ENCODE measurements at places on chromosomes 7 and 10.

- DNase-seq: no peak
These were observed 65.8 kb downstream of the INHBA start for GRCh38 chr7:41637049-41637448.

DNA sequence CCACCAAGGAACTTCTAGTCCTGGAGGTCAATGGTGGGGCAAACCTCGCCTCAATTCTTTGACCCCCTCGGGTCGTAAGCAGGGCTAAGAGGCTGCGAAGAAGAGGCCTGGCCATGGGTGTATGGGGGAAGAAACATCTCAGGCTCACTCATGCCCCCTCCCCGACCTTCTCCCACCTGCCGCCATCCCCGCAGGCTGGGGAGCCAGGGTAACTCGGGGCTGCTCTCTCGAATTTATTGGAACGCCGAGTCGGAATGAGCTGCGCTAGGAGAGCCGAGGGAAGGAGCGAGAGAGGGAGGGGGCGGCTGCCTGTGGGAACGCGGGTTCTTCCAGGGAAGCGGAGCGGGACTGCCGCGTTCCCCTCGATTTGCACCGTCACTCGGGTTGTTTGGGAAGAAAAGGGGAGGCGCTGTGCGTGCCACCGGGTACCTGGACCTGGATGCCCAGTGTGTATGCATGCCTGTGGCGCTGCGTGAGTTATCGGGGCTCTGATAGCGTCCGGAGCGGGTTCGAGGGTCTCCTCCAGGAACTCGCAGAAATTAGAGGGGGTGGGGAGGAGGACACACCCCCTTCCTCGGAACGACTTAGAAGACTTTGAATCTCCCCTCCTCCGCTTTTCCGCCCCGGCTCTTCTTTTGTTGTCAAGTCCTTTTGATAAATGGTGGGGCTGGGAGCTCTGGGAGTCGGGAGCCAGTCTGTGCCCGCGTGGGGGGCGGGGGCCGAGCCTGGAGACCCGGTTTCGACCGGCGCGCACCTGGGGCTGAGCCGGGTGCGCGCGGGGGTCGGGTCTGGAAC is 1.8 kb upstream of the ZNF503 start:
- no peak for DNase-seq

GRCh38 chr10:33808475-33808874 is 474.0 kb upstream of the NRP1 start:
- no peak for DNase-seq

- DNase-seq: peak; percentile 8
These were observed 28.9 kb downstream of the MAT1A start for GRCh38 chr10:80260295-80261243.

DNA sequence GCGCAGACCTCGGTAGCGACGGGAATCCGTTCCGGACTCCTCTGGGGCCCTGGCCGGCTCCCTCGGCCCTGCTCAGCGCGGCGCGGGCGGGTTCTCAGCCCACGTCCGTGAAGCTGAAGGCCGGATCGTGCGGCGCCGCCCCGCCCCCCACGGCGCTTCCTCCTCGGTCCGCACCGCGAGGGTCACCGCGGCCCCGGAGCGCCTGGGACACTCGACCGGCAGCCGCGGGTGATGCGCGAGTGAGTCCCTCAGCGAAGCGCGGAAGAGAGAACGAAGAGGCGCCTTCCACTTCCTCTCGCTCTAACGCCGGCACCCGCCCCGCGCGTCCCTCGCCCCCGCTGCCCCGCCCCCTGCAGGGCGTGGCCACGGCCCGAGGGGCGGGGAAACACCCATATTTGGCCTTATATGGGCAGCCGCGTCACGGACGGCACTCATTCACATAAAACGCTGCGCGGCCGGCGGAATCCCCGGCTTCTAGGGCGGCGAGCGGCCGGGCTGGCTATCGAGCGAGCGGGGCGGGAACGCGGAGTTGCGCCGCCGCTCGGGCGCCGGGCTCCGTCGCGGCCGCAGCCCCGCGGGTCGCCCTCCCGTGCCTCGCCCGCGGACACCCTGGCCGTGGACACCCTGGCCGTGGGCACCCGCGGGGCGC is at the start of gene DUSP5:
TSS of gene DUSP5 (plus strand) at position 470 of the 649 bp plus-strand sequence. CDS start 215 bp downstream, outside the sequence.
- DNase-seq: peak; percentile 78

DNA sequence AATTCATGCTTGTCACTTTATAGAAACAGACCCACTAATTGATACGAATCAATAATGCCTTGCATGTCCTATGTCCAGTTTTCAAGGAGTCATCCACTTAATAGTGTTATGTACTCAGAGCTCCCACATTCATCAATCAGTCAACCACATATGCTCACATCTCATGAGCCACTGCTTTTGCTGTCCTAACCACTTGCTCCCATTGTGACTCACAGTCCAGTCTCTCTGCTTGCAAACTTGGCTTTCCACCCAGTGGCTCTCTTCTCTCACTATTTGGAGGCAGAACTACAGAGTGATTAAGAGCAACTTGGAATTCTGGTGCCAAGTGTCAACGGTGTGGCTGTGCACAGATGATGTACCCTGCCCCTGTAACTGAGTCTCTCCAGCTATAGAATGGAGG is 166.0 kb downstream of the SNX13 start:
- no peak for DNase-seq

Data from NCI-H1092 (cell line).